ENCODE measurements at places on chromosomes 6 and 20.

- DNase-seq, result no peak
Measured at GRCh38 chr6:96466147-96466863, 55.3 kb upstream of the UFL1 start.

DNA sequence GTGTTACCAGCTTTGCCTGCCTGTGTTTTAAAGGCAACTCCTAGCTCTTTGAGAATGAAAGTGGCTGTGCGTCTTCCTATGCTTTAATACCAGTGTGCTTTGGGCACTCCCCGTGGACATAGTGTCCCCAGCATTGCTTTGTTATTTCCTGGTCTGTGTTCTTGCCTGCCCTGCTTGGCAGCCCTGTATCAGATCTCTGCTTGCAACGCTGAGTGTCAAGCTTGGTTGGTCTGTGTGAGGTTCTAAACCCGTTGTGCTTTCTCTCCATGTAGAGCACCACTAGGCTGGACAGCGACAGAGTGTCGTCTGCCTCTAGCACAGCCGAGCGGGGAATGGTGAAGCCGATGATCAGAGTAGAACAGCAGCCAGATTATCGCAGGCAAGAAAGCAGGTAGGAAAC, 80.2 kb downstream of the AFDN start:
- peak; percentile 67 for DNase-seq

DNA sequence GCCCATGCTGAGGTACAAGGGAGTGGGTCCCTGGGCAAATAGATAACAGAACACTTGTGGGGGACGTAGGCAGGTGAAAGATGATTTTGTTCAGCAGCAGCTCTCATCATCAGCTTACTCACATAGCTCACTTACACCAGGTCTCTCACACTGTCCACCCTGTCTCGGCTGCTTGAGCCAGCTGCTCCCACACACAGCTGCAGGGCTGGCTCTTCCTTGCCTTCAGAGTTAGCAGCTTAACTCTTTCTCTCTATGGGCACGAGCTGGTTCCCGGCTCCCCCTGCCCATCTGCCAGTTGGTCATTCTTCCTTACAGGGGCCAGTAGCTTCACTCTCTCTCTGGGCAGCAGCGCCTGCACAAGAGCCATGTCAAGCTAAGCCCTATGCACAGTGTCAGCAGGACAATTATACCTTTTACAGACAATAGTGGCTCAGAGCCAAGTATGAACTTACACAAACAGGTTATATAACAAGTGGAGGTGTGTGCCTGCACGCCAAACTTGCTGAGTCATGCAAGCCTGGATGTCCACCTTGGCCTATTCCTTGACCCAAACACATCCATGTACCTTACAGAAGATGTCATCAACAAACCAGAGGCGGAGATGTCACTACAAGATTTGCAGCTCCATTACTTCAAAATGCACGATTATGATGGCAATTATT, 18.7 kb downstream of the ZNF391 start:
- DNase-seq, result no peak

DNA sequence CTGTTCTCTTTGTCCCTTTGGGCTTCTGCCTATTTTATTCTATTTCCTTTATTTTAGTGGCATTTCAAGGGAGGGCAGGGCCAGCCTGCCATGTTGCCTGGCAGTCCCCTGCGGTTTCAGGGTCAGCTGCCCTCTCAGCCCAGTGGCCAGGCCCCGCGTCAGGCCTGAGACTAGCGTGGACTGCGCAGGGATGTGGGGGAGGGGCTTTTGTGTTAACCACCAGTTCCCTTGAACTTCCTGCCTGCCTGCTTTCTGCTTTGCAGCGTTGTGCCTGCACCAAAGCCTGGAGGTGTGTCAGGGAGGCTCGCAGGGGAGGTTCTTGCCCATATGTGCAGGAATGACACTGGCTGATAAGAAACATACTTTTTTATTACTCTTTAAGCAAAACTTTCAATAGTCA, 157.6 kb downstream of the SLC35B3 start:
- peak; percentile 32 for DNase-seq

DNA sequence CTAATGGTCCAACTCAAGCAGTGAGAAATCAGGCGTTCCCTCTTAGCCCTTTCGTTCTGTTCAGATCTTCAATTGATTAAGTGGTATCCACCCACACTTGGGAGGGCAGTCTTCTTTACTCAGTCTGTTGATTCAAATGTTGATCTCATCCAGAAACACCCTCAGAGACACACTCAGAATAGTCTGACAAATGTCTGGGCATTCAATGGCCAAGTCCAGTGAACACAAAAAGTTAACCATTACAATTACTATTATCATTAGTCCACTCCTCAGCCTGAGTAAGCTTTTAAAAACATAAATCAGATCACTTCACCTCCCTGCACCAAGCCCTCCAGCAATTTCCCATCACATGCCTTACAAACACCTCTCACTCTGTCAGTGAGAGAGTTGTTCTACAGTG, 423.2 kb downstream of the RFPL4B start:
- DNase-seq, result no peak

DNA sequence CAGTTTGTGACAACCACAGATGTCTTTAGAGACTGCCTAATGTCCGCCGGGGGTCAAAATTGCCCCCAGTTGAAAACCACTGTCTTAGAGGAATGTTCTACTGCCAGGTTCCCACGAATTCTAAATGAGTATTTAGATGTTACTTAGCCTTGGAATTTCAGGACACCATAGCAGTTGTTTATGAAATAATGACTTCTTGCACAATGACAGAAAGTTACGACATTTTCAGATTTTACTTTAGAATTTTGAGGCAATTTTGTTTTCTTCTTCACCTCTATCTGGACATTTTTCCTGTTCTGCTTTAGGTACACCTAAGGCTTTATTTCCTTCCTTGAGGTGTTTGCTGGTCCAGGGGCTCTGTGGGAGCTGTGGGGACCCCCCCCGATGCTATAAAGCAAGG, 83.4 kb downstream of the CCDC170 start:
- DNase-seq, result no peak

GRCh38 chr6:52548353-52548713, 28.5 kb downstream of the TRAM2 start:
- no peak for DNase-seq

- DNase-seq, result no peak
Measured at GRCh38 chr6:107244742-107245480, 129.6 kb upstream of the BEND3 start.

DNA sequence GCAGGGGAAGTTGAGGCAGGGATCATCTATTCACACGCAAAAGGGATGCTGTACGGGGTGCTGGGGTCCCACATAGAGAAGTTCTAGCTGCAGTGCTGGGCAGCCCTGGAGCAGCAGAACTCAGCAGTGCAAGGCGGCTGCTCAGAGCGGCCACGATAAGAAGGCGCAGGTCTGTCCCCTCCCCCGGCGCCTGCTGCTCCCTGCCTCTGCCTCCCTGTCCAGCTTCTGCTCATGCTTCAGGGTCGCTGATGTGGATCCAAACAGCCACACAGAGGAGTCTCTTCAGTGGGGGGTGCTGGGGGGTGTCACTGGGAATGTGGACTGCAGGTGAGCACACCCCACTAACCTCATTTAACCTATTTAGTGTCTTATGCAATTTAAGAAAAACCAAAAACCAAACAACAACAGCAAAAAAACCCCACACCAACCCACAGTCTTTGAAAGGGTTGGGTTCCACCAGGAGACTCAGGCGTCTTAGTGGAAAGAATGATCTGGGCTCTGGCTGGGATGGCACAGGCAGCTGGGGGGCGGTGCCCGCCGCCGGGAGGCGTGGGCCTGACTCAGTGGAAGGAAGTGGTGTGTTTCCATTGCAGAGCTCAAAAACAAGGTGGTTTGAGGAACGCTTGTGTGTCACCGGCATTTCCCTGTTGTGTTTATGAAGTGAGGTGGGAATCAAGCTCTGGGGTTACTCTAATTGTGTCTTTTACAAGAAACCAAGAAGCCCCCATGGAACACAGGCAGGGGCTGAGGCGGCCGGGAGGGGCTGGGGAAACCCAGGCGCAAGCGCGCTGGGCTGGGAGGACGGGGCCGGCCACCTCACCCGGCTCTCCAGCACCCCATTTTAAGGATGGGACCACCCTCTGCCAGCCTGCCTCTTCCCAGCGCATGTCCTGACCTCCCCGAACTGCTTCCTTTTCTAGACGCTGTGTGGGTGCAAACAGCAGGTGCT, 55.1 kb downstream of the IRF4 start:
- no peak for DNase-seq

DNA sequence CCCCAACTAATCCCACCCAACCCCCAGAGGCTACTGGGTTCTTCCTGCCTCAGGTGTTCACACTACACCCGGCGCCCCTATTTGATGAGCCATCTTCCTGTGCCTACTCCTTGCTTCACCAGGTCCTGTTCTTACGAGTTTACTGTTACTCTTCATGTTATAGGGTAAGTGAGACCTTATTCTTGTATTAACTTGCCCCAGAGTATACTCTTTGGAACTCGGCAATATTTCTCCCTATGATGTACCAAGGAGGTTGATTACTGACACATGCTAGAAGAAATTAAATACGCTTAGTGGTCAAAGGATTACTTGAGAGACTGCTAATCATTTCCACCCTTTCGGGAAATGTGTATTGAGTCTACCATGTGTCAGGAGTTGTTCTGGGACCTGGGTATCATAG, 8.9 kb downstream of the RING1 start:
- no peak for DNase-seq

GRCh38 chr6:120198033-120198432, 848.5 kb upstream of the MAN1A1 start:
- DNase-seq, result peak; percentile 48

Data from ELF-1 (cell line).